ENCODE measurements at places on chromosomes 12 and 14. TPM values are rescaled to one million over a fixed set of nuclear protein-coding genes. Genes with fewer than 3 reads are reported as not detected.

TAS2R14 gene
- 0.98 TPM for total RNA-seq

DNA sequence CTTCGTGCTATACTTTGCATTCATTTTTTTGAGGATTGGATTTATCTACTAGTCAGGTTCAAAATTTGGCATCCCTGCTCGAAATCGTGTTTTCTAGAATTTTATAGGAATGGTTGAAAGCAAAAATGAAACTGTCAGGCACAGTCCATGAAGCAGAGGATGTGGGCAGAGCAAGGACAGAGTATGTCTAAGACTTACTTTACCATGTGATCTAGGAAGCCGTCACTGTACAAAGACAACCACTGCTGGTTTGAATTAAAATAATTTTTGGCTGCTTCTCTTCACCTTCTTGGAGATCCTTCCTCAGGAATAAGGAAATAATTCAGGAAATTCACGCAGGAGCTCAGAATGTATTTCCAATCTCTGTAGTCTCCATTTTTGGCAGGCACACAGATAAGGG is 31.6 kb upstream of the SGPP1 start:
- DNase-seq: peak; percentile 55

- DNase-seq: no peak
Measured at GRCh38 chr12:68089101-68089500, 70.4 kb downstream of the IFNG start.

GRCh38 chr12:11822081-11822834 is 172.8 kb downstream of the ETV6 start:
- peak; percentile 82 for DNase-seq

DNA sequence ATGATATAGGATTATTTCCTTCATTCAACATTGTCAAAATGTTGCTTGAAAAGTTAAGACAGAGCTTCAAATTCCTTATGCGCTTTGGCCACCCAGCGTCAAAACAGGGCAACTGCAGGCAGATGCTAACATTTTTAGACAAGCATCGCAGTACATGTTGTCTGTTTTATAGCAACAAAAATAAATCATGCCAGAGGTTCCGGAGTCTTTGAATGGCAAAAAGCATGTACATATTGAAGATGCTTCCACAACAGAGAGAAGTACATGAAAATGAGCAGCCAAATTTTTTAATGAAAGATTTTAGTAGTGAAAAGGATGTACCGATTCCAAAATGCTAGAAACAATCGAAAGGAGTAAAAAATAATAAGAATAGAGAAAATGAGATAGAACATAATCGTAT is 49.8 kb upstream of the USP15 start:
- DNase-seq: peak; percentile 33

SLC25A47 gene
- not detected for total RNA-seq

DNA sequence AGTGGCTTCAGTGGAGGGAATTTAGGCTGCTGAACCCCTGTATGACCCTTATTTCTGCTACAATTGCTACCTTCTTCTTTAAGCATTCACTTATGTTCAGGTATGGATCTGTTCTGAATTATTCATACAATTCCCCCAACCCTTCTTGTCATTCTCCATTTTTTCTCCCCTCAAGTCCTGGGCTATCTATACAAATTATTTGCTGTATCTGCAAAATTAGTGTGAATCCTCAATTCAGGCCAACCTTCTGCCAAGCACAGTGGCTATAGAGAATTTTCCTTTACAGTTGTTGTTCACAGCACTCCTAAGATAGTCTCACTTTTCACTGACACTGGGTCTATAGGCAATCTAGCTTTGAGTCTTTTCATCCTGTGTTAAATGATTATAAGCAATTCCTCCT is 119.2 kb upstream of the CNTN1 start:
- DNase-seq: no peak

- DNase-seq: peak; percentile 11
Measured at GRCh38 chr14:32202491-32202997, 525 bp downstream of the RNU6-8 start.

DNA sequence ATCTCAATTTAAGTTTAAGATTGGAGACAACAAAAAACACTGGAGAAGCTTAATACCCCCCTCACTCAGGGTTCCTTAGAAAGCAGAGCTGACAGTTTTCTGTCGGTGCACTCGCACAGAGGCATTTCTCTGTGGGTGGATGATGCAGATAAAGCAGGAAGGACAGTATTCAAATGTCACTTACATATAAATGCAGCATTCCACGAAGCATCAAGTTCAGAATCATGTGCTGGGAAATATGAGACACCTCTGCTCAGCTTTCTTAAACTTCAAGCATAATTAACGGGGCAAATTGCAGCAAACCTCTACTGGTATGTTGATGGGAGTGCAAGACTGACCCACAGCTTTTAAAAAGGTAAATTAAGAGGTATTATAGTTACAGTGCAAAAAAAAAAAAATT is 68.7 kb downstream of the DICER1 start:
- no peak for DNase-seq

DNA sequence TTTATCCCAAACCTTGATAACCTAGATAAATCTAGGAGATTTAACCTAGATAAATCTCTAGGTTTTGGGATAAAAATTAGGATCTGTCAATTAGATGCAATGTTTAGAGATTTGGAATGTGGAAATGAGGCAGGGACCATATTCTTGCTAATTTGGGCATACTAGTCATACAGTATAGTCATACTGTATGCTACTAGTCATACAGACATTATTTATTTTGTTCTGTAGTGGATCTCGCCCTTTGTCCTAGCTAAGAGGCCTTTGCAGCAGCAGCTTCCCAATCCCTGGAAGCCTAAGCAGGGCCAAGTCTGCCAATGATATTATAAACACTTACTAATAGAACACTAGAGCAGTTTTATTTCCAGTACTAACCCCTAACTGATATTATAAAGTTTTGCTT is 136.4 kb downstream of the CEP128 start:
- no peak for DNase-seq

KCNJ8 gene
- not detected for total RNA-seq

PIANP gene
- total RNA-seq: 1.5 TPM
